ENCODE measurements at places on chromosomes 2 and 18.

- DNase-seq = no peak
These were observed 170.9 kb upstream of the GATA6 start for GRCh38 chr18:21998486-21998885.

DNA sequence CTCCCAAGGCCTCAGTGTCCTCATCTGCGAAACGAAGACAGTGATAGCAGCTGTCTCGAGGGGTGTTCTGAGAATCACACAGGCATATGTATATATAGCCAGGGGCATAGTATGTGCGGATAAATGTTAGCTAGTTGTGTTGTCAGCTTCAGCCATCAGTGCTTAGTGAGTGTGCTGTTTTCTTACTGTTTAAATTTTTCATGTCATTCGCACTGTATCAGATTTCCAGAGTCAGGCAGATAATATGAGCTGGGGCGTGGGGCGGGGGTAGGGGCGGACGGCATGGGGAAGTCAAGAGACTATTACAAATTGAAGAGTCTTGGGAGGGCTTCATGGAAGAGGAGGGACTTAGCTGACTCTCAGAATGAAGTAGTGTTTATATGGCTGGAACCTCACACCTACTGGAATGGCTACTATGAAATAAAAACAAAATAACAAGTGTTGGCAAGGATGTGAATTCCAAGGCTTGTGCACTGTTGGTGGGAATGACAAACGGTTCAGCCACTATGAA, 7.0 kb downstream of the TRAPPC12 start:
- no peak for DNase-seq

GRCh38 chr18:7147399-7147798, 29.8 kb upstream of the LAMA1 start:
- no peak for DNase-seq

DNA sequence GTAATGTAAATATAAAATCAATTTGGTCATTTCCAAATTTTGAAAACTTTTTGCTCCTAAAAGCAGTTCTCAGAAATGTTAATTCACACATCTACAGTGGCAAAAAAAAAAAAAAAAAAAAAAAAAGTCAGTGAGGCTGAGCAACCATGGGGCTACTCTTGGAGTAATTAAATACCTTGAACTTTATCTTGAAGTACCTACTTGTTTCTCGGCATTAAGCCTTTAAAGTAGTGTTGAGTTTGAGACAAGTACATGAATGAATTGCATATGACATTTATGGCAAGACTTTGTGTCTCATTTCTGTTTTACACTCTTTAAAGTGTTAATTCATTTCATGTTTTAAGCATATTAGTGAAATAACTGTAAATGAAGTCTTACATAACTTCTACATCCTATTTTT, 613.3 kb downstream of the XIRP2 start:
- no peak for DNase-seq

DNA sequence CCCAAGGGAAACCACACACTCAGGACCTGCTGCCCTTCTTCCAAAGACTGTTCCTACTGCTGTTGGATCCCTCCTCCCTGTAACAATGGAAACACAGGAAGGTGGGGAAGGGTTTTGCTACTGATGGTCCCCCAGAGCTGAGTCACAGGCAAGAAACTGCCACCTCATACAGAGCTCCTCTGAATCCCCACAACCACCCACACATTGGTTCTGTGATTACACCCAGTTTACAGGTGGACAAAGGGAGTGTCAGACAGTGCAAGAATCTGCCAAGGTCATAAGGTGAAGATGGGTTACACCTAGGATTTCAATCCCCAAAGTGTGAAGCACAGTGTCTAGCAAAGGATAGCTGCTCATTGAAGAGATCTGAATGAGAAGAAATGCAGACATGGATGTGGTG, 141.7 kb upstream of the LMAN1 start:
- DNase-seq = no peak

GRCh38 chr2:126644630-126645191, 11.2 kb upstream of the GYPC start:
- no peak for DNase-seq

GRCh38 chr18:42781298-42781815, 334.1 kb downstream of the RIT2 start:
- no peak for DNase-seq

DNA sequence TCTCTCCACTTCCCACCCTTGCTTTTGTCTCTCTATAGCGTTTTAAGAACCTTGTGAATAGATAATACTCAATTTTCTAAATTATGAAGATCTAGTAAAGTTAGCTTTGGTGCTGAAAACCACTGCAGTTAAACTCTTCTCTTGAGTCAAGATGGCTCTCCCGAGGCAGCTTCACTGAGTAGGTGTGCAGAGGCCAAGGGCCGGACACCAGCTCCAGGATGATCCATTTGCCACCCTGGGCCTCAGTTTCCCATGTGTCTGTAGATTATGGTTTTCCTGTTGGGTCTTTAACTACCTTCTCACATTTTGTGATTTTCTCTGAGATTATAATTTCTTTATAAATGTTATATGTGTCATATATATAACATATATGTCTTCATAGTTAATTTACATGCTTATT, 68.5 kb upstream of the SH3RF3 start:
- DNase-seq = no peak

DNA sequence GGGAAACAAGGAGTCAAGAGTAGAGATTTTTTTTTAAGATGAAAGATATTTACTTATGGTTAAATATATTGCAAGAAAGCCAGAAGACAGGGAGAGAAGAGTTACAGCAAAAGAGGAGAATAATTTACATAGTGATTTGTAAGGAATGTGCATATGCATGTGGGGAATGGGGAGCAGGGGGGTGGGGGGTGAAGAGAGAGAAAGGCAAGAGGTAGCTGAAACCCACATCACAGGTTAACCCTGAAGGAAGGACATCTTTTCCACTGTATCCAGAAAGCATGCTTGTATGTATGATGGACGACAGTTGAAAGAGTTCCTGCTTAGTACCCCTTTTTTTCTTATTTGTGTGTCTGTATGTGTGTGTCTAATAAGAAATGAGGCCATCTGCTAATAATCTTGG, 371.9 kb downstream of the RAD51AP2 start:
- no peak for DNase-seq

- no peak for DNase-seq
These were observed 522.3 kb upstream of the MYT1L start for GRCh38 chr2:2853346-2853745.

DNA sequence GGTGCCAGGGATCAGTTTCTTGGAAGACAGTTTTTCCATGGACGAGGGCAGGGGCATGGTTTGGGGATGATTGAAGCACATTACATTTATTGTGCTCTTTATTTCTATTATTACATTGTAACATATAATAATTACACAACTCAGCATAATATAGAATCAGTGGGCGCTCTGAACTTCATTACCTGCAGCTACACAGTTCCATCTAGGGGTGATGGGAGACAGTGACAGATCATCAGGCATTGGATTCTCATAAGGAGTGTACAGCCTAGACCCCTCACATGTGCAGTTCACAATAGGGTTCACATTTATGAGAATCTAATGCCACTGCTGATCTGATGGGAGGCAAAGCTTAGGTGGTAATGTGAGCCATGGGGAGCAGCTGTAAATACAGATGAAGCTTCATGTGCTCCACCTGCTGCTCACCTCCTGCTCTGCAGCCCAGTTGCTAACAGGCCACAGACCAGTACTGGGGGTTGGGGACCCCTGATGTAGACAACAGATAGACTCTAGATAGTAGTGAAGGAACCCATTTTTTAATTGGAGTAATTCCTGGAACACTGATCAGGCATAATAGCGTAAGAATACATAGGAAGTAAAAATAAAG, 41.5 kb upstream of the MC4R start:
- DNase-seq = no peak

- DNase-seq = no peak
These were observed 22.4 kb downstream of the CREG2 start for GRCh38 chr2:101364878-101365277.

GRCh38 chr2:142585785-142586184, 291.7 kb upstream of the KYNU start:
- DNase-seq = no peak

DNA sequence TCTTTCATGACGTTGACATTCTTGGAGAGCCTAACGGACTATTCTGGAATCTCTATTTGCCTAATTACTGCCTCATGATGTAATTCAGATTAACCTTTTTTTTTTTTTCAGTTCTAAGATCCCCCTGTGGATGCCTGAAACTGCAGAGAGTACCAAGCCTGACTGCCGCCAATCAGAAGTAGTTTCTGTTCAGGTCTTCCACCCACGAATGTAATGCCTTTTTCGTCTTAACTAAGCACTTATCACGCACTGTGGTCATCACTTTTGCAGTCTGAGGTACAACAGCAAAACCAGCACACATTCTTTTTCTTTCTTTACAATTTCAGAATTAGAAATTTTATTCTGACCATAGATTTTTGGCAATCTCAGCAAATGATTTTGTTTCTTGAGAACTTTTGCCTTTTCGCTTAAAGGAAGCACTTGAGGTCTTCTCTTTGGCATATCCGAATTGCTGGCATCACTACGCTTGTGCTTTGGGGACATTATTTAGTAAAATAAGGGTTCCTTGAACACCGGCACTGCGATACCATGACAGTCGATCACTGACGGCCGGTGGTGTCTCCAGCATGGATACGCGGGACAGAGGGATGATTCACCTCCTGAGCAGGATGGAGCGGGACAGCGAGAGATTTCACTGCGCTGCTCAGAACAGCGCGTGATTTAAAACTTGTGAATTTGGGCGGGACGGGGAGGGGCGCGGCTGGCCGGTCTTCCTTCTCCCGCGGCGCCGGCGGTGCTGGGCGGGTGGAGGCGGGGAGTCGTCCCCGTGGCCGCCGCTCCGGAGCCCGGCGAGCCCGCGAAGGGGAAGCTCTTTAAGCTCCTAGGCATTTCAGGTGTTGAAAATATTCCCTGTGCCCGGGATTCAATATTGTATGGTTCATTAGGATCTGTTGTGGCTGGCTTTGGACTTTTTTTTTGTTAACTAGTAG, 32.0 kb upstream of the GPR55 start:
- no peak for DNase-seq

DNA sequence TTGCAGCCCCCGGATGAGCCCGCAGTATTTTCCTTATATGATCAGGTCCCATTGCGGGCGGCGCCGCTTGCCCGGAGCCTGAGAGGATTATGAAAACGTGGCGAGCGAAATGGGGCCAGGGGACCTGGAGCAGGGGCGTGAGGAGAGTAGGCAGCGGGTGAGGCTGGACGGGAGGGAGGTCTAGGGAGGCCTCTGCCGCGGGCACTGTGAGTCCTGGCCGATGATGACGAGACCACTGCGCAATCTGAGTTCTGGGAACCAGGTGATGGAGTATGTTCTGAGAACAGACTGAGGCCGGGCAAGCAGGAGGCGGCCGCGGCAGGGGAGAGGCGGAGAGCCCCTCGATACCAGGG, 790 bp upstream of the ACAA2 start:
- peak; percentile 21 for DNase-seq

- DNase-seq = no peak
These were observed 13.2 kb downstream of the GPC1 start for GRCh38 chr2:240448387-240449274.
